T-helper 17 cell (primary cell): ENCODE measurements at places on chromosomes 11 and 22.
A peak's percentile ranks its signal among the peaks of the same experiment; 100 is the strongest.

DNA sequence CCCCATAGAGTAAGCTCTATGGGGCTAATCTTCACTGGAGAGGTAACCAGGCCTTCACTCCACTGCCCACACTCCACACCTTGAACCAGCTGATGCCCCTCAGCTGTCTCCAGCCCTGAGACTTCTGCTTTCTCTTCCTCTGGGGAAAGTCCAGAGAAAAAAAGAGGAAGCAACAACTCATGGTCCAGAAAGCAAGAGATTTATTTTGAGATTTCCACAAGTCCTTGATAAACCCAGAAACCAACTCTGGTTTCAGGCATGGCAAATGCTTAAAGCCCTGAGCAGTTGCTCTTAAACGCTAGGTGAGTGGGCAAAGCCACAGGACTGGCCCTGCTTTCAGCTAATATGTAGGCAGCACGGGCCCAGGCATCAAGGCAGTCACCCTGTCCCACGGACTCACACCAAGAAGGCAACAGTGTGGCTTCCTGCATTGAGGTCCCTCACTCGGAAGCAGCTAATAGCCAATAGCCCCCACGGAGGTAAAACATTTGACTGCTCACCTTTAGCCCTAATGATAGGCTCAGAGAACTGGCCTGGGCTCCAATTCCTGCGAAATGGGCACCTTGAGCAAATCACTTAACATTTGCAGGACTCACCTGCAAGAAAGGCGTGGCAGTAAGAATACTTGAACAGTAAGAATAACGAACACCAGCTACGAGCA, 4.3 kb downstream of the CYB561A3 start:
- DNase-seq: no peak

GRCh38 chr11:96061069-96061468, 137.2 kb upstream of the MTMR2 start:
- DNase-seq: no peak

DNA sequence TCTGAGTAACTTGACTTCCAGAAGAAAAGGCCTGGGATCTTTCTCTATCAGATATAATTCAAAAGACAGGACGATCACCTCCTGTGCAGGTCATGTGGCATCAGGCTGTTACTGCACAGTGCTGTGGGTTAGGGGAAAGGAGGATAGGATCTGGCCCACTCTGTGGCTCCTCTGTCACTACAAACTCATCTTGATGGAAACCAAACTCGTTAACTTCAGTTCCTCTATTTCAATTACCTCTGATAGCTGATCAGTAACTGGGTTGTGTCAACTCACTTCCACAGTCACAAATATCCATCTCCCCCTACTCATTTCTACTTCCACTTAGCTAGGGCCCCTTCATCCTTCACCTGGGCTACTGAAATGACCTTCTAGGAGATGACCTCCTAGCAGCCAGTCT, 95.2 kb downstream of the RCN1 start:
- DNase-seq: no peak

- DNase-seq: no peak
These were observed 2118.0 kb downstream of the LRRC4C start for GRCh38 chr11:39341461-39341860.

GRCh38 chr11:20097319-20098221, 62.7 kb downstream of the DBX1 start:
- DNase-seq: no peak

- DNase-seq: no peak
These were observed 543.9 kb downstream of the MIAT start for GRCh38 chr22:27201276-27201675.

DNA sequence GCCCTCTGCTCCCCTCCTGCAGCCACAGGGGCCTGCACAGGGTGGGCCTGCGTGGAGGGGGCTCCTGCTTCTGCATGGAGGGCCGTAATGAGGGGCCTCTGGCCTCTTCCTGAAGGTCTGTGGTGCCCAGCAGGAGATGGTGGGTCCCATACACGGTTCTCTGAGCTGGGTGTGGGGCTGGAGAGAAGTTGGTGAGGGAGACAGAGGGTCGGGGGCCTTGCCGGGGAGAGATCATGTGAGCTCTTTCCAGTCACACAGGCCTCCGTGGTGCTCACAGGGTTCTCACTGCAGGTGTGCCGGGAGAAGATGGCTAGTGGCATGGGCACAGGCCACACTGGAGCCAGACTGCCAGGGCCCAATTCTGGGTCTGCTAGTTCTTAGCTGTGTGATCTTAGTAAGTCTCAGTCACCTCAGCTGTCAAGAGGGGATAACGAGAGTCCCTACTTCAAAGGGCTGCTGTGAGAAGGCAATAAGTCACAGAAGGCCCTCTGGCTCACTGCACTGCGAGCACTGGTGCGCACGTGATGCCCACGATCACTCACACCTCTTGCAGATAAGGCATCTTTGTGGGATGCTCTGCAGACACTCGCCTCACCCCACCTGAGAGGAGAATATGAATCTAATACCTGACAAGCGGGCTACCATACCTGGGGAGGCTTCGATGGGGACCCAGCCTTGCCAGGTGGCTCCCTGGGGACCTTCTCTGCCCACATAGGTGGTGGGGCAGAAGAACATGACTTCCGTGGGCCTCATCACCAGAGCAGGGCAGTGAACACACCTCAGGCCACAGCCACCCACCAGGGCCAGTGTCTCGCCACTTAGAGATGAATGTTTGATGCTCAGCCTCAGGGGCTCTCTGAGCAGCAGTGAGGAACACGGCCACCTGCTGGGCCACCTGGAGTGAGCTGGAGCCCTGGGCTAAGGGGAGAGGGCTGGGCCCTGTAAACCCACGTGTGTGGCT, 14.5 kb downstream of the KCNC1 start:
- no peak for DNase-seq

DNA sequence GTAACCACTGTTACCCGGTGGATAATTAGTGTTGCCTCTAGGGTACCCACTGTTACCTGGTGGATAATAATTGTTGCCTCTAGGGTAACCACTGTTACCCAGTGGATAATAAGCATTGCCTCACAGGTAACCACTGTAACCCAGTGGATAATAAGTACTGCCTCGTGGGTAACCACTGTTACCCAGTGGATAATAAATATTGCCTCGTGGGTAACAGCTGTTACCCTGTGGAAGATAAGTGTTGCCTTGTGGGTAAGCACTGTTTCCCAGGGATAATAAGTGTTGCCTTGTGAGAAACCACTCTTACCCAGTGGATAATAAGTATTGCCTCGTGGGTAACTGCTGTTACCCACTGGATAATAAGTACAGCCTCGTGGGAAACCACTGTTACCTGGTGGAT, 9.3 kb upstream of the NXPE4 start:
- DNase-seq: no peak

DNA sequence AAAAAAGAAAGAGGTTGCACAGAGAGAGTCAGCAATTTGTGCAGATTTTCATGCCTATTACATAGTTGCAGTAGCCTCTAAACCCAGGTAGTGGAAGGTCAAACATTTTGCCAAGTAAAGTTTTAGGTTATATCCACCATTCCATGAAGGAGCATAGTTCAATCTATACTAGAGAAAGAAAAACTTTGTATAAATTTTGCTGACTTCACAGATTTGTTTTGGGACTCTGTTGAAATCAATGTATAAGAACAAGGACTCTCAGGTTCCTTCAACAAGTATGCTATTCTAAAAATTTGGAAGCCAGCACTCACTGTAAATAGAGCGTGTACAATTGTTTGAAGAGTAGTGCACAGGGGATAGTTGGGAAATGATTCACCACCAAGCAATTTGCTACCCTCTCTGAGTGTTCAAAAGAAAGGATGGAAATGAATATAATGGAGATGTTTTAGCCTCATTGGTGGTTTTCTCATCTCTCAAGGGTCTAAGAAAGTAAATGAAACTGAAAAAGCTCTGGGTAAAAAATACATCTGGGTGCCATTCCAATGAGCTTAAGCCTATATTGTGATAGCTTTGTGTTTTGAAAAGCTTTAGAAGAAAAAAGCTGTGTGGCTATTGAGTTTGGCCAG, 508.4 kb upstream of the LUZP2 start:
- DNase-seq: no peak

DNA sequence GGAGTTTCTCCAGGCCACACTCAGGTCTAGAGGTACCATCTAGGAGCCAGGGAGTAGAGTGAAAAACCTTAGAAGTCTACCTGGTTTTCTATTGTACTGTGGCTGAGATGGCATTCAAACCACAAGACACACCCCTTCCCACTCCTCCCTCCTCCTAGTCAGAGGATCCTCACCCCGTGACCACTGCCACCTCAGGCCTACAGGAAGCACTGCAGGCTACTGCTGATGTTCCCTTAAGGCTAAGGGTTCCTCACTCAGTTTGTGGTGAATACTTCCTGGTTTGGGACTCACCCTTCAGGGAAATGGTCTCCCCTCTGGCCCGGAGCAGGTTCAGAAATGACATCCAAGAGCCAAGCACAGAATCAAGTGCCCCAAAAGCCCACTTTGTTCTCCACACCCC, 1293.9 kb downstream of the JRKL start:
- no peak for DNase-seq

- no peak for DNase-seq
These were observed 3.2 kb upstream of the GAB2 start for GRCh38 chr11:78420796-78421209.

- DNase-seq: peak; percentile 51
These were observed 11.3 kb upstream of the MOGAT2 start for GRCh38 chr11:75706260-75706729.

- no peak for DNase-seq
These were observed 59.5 kb upstream of the SEZ6L start for GRCh38 chr22:26109686-26110315.

DNA sequence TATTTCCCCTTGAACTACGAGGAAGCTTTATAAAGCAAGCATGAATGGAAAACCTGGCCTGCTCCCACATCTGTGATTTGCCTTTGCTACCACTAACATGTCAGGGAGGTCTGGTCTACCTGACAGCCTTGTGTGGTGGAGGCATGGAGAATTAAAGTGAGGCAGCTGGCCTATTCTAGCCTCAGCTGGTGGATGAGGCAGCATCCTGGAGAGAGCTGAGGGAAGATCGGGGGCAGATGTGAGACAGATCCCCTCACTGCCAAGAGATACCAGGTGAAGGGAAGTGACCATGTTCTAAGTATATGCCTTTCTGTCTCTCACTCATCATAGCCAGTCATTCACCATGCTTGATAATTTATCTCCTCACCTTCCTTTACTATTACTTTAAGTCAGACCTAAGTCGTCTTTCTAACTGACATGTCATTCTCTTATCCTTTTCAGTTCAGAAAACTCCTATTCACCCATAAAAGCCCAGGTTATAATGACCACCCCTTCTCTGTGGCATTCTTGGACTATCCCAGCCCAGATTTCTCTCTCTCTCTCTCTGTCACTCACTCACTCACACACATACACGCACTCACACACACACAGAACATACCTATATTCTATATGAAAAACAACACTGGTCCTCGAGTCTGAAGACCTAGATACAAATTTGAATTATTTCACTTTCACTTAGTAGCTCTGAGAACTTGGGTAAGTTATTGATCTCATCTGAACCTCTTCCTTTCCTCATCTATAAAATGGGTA, 90.7 kb downstream of the CSNK2A3 start:
- no peak for DNase-seq

DNA sequence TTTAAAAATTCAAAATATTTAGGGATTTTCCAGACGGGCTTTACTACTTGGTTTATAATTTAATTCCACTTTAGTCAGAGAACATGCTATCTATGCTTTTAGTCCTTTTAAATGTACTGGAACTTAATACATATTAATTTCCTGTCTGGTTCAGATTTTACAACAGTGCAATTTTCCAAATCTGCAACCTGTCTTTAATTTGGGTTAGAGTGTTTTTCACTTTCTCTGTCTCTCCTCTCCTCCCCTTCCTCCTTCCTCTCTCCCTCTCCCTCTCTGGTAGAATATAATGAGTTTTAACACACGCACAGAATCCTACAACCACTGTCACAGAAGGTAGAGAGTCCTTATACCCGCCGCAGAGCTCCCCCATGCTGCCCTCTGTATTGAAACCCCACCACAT, 950.7 kb downstream of the BRD1 start:
- DNase-seq: no peak

GRCh38 chr22:45878051-45878781, 98.7 kb downstream of the WNT7B start:
- no peak for DNase-seq

DNA sequence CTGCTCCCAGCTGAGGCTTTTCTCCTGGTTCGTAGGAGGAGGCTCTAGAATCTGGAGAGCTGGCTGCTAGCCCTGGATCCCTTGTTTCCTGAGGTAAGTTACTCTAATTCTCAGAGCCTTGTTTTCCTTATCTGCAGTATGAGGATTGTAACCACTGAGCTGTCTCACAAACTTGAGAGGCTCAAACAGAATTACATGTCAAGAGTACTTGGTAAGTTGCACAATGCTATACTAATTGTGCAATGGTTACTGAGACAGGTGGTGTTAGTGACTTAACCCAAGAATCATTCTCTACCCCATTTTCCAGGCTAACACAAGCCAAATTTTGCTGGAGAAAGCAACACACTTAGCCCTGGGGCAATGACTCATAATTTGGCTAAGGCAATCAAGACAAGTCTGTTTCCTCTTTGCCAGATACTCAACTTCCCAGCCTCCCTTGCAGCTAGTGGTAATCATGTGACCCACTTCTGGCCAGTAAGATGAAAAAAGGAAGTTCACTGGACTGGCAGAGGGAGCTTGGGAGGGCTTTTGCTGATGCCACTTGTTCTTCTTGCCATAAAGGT, 348.0 kb downstream of the TENM4 start:
- DNase-seq: no peak

- no peak for DNase-seq
These were observed 11.7 kb upstream of the FOLR2 start for GRCh38 chr11:72204886-72205285.
